CD4-positive, alpha-beta memory T cell (primary cell): ENCODE measurements at places on chromosomes 2 and 18.

DNA sequence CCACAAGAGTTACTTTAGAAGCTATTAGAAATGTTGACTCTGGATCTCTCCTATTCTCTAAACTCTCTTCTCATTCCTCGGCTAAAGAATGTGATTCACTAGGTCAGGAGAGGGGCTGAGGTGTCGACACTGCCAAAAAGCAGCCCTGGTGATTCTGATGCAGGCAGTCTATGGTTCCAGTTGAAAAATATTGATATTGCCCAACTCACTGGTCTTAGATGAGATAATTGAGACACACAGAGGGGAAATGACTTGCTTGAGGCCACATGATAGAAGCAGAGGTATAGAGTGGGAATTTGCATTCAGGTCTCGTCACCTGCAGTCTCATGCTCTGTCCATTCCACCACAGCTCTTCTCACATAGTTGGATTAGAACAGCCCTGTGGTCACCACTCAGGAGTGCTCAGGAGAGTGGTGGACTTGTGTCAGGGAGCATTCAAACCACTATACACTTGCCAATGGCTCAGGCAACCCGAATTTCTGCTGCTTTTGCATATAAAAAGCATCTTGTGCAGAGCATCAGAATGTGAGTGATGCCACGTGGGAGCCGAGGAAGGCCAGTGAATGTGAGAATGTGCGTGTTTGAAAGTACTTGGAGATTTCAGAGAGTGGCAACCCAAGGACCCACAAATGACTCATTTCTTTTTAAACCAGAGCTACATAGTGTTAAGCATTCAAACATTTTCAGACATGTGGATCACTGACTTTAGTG, 65.1 kb upstream of the CTLA4 start:
- no peak for DNase-seq

GRCh38 chr2:235268535-235268934, 225.3 kb upstream of the AGAP1 start:
- no peak for DNase-seq

DNA sequence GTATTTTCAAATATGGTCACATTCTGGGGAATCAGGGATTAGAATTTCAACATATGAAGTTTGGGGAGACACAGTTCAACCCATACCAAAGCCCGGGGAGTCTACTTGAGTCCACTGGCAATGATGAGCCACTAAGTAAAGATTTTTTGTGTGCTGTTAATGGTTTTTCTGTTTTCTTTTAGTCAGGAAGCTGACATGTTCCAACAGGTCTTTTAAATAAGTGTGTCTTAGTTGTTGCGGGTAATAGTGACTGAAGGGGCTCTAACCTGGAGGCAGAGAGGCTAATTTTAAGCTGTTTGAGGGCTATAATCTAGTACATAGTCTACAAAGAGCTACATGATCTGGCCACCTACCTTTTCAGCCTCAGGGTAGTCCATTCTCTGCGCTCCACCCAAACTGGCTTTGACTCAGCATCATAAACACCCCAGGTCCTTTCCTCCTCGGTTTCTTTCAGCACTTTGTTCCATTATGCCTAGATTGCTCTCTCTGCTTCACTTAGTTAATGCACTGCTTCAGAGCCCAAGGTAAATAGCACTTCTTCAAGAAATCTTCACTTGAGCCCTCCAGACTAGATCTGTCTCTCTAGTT, 17.6 kb upstream of the UBE2E3 start:
- no peak for DNase-seq

GRCh38 chr2:200318940-200319435, 12.5 kb downstream of the SPATS2L start:
- DNase-seq: no peak
